ENCODE measurements at places on chromosomes 7 and 10.
A peak's percentile ranks its signal among the peaks of the same experiment; 100 is the strongest.

DNA sequence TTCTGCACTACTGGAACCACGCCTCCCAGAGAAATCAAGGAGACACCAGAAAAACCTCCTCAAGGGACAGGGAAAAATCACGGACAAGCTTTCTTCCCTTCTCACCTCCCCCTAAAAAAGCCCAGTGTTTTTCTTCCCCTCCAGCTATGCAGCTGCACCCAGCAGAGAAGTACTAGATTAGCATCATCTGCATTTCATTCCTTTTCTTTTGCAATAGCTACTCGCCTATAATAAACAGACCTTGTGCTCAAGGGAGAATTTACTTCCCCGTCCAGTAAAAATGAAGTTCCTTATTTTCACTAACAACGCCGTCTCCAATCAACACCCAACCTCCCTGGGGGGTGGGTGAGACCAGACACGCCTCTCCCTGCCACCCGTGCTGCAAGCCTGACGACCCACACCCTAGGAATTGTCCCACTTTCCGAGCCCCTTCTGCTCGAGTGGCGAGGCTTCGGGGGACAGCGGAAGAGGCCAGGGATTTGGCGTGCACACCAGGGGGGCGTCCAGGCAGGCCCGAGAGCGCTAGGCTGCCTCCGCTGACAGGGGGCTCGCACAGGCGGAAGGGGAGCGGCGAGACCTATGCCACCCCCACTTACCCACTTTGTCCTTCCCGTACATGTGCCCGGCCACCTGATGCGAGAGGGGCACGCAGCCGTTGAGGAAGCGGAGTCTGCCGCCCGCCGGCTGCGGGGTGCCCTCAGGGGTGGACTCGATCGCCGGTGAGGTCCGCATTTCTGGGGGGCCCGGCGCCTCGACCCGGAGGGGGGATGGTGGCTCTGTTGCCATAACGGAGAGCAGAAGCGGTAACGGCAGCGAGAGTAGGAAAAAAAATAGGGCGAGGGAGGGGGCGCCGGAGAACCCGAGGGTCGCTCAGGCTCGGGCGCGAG is 625 bp downstream of the IPMK start:
- no peak for DNase-seq

DNA sequence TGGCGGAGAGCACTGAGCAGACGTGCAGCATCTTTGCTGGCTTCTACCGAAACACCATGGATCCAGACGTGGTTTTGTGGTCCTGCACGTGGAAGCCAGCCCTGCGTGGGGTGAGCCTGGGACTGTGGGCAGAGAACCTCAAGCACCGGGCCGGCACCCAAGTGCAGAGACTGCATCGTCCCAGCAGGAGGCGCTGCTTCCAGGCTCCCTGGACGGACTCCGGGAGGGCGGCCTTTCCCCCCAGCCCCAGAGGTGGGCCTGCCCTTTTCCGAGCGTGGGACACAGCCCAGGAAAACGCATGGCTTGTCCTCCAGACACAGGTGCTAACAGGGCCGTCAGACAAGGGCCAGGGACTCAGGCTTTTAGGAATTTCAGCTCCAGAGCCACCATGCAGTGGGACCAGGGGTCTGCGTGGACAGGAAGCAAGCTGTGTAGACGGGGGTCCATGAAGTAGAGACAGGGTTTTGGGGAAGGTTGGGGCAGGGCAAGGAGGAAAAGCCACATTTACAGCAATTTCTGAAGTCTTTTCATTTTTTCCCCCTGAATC is 303.9 kb downstream of the WDR37 start:
- no peak for DNase-seq

DNA sequence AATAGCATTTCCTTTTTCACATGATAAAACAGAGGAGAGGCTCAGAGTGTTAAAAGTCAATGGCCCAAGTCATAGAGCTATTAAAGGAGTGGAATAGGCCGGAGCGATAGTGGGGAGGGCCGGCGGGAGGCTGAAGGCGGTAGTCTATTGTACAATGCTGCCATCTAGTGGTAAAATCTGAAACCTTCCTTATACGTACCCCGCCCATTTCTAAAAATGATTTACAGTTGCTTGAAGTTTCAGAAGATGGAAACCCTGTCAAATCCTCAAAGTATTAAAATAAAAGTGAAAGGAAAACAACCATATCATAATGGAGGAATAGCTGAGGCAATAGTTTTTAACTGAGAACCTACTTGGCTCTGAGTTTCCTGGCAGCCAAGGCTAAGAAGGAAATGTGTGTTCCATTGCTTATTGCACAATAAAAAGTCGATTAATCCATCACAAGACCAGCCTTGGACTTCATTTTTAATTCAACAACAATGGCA is 209.1 kb downstream of the CCSER2 start:
- peak; percentile 53 for DNase-seq

DNA sequence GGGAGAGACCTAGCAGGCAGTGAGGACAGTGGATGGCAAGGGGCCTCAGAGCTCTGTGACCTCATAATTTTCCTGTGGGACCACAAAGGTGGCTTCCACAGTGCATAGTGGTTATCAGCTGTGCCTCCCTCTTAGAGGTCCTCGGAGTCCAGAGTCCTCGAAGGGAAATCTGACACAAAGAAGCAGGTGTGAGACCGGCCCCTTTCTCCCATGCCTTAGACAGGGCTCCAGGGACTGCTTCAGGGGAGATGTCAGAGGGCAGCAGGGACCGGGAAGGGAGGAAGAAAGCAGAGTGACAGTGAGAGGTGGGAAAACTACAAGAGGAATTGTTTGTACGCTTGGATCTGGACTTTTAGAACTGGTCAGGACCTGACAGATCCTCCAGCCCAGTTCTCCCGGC is 66.3 kb downstream of the BAMBI start:
- DNase-seq, result no peak

- no peak for DNase-seq
Measured at GRCh38 chr7:143356414-143357050, 6.0 kb downstream of the FAM131B start.

DNA sequence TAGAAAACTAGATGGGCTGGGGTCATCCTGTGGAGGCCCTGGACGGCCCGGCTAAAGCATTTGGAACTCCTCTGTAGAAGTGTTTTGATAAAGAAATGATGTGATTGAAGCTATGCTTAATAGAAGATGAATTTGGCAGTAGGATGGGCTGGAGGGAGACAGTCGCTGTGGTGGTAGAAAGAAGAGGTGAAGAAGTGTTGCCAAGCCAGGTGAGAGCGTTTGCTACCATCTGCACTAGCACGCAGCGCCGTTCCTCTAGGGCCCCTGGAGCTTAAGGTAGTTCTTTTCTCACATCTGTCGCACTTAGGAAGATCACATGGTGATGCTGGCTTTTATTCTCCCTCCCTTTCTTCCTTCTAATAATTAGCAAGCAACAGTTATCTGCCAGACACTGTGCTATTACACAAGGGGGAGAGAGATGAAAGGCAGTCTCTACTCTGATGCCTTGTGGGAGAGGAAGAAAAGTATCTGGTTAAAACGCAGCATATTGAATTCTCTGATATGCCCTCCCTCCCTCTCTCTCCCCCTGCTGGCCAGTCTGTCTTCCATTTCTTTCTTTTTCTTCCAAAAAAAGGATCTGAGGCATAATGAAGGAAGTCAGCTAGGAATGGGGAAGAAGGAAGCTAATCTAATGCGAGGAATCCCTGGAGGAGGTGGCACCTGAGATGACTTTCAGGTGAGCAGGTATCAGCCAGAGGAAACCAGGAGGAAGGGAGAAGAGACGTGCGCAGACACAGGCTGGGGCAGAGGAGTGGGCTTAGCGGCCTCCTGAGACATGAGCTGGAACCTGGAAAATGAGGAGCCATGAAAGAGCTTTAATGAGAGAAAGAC is 162.3 kb upstream of the KLF14 start:
- DNase-seq, result no peak

DNA sequence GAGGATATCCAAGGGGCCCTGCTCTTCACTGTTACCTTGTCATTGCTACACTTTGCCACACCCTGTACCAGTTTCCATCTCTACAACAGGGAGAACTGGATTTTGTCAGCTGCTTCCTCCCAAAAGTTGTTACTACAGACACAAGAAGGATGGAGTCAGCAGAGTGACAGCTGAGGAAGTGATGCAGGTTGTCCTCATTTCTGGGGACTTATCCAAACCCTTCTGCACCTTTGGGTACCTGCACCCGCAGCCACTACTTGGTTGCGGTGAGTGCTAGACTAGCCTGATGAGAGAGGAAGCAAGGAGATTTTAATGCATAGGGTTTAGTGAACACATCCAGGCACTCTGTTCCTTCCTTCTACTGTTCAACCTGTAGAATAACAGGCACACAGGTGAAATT is 281.0 kb downstream of the RPS24 start:
- no peak for DNase-seq
